CD4-positive, CD25-positive, alpha-beta regulatory T cell (primary cell): ENCODE measurements at places on chromosomes 2 and 18. TPM values are rescaled to one million over a fixed set of nuclear protein-coding genes. Genes with fewer than 3 reads are reported as not detected.

DNA sequence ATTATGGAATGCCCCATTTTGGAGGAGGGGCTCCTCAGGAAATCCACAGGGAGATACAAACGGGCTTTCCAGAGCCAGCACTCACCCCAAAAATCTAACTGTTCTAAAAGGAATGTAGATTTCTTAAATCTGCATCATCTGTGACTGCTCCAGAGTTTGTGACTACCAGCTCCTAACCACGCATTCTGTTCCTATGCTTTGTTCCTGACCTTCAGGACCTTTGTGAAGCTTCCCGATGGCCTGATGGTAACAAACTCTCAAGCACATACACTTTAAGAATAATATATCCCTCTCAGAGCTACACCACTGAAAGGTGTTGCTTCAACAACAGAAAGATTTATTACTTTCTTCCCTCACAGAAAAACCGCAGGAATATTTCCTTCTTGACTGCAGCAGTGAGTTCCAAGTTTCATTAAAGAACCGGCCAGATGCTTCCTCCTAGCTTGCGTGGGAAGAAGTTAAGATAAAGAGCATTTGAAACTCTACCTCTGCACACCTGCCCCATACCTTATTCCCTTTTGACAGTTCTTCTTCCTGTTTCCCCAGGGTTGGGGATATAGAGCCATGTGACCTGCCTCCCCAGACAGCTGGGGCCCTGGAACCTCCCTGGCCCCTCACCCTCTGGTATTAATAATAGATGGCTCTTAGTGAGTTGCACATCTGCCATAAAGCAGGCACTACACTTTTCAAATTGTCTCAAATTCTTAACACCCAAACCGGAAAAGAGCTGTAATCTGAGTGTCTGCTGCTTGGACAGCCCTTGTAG is 40.2 kb upstream of the EML4 start:
- no peak for DNase-seq

The TP53I3 gene
- 0.69 TPM for polyA plus RNA-seq

DNA sequence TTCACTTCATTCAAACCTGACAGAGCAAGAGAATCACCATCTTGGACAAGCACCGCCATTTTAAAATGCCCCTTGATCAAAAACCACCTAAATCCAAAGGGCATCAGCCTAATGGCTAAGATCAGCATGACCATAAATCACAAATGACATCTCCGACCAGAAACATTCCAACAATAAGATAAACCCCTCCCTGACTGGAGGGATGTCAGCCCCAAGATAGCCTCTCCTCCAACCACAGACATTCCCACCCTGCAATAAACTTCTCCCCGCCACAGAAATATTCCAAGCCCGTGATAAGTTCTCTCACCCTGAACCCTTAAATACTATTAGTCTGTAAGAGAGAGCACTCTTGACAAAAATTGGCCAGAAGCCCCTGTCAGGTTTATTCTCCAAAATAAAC is 21.6 kb upstream of the LYPD1 start:
- no peak for DNase-seq

GRCh38 chr2:178379162-178380004 is 71.6 kb downstream of the PRKRA start:
- no peak for DNase-seq

DNA sequence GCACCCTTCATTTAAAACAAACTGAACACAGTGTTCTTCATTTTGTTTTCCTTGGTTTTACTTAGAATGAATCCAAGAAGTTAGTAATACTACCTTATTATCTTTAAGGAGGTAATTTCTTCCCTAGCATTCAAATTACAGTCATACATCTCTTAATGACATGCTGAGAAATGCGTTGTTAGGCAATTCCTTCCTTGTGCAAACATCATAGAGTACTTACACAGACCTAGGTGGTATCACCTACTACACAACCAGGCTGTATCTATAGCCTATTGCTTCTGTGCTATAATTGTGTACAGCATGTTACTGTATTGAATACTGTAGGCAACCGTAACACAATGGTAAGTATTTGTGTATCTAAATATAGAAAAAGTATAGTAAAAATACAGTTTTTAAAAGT is 8.4 kb upstream of the CABYR start:
- no peak for DNase-seq

DNA sequence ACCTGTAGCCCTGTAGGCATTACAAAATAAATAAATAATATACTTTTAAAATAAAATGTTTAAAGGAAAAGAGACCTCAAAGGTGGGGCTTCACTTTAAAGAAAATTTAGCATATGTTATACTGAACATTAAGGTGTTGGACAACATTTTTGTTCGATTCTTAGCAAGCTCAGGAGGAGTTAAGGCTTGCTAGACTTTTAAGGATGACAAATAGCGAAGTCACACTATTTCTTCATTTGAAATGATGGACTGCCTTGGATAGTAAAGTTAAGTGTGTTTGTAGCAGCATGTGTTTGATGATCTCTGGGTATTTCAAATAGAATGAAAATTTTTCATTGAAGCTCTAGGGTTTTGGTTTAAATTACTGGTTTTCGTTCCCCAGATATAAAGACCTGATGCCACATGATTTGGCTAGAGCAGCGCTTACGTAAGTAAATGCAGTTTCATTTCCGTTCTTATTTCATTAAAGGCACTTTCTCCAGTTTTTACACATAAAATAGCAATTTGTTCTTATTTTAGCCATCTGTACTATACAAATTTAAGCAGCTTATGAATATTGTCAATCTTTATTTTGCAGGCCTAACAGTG is 24.9 kb downstream of the HADHB start:
- DNase-seq = no peak

The RAPGEF4 gene
- not detected for polyA plus RNA-seq

DNA sequence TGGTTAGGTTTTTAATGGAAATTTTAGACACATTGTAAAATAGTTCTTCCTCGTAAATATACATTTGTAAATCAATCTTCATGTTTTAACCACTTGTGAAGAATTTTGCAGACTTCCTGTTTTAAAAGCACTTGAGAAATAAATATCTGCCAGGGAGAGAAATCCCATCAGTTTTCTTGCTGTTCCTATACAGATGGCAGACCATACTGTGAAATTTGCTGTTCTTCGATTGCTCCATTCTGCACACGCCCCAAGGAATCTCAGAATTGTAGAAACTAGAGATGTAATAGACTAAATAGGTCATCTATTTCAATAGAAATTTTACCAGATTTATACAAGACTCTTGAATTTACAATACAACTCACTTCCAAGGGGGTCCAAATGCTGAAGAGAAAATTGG is 75.8 kb upstream of the PIK3C3 start:
- DNase-seq = no peak

The COL4A3 gene
- polyA plus RNA-seq = not detected

The HSPD1 gene
- 99.9 TPM for polyA plus RNA-seq

The CENPA gene
- polyA plus RNA-seq = 1.8 TPM

DNA sequence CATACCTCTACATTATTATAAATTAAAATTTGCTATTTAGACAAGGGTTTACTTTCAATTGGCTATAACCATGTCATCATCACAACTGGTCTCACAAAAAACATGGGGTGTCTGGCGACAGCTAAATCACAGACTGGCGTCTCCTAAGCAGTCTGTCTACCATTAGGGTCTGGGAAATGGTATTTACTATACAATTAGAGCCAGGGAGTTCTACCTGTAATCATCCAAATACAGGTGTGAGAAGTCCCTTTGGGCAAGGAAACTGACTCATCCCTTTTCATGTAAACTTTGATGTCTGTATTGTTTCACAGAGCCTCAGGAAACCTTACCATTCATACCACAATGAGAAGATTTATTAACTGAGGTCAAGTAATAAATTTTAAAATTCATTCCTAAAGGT is 126.7 kb downstream of the OLA1 start:
- no peak for DNase-seq

The TEKT4 gene
- polyA plus RNA-seq = not detected

DNA sequence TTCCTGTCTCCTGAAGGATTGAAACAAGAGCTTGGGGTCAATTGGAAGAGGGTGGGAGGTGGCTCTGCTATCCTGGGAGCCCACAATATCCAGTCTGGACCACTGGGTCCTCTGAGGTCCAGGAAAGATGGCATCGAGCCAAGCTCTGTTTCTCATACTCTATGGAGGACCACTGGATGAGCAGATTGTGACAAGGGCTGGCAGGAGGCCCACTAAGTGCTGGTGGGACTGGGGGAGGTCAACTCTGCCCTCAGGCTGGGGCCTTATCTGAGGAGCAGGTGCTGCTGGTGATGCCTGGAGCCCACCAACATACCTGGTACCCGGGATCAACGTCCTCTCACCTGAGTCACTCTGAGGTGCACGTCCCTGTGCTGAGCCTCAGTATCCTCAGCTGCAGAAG is 142.4 kb downstream of the NDUFA10 start:
- DNase-seq = no peak

The BUB1 gene
- 3.7 TPM for polyA plus RNA-seq

DNA sequence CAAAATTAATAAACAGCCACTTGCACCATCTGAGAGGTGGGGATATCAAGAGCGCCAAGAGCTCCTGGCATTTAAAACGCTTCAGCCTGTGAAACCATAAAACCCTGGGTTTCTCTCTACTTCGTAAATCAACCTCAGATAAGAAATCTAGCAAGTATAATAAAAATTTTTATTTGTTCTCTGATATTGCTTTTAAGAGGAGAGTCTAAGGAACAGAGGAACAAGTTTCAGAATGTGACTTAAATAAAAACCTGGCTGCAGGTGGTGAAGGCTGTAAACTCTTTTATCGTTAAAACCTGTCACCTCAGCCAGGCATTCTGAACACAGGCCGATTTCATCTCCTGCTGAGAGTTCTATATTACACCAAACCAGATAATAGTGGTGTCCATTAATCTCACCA is 9.9 kb downstream of the DYTN start:
- no peak for DNase-seq

DNA sequence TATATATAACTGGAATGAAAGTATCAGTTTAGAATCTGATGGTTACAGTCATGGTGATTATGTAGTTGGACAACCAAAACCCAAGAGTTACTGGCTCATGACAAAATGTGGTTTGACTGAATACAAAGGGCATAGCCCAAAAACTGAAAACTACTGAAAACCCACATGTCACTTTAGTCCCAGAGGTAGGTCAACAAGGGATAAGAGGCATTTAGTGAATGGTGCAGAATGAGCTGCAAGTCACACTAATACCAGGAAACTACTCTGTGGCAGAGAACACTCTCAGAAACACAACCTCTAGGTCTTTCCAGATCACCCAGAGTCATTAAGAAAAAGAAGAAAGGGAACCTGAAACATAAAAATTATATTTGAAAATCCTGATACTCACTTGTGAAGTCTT is 154.5 kb downstream of the AGPS start:
- no peak for DNase-seq

DNA sequence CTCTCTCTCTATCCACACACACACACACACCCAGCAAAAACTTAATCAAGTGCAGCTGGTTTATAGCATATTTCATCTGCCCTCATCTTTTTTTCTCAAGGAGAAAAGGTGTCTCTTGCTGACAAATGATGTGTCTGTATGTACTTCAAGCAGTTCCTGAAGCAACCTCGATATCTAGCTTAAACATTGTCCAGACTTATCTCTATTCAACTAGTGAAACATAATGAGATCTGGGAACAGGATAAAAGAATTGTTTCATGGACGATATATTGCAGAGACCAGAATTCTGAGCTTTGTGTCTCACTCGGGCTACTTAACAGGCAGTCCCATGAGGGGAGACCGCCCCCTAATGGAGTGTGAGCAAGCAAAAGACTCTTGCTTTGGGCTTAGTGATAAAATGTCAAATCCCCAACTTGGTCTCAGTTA is 929.2 kb upstream of the SOX11 start:
- DNase-seq = no peak

- DNase-seq = no peak
Observed at GRCh38 chr2:41119489-41119888, 667.6 kb upstream of the SLC8A1 start.

The DGUOK gene
- 222 TPM for polyA plus RNA-seq

The VWC2L gene
- not detected for polyA plus RNA-seq
